ENCODE measurements at places on chromosomes 3 and 15.

DNA sequence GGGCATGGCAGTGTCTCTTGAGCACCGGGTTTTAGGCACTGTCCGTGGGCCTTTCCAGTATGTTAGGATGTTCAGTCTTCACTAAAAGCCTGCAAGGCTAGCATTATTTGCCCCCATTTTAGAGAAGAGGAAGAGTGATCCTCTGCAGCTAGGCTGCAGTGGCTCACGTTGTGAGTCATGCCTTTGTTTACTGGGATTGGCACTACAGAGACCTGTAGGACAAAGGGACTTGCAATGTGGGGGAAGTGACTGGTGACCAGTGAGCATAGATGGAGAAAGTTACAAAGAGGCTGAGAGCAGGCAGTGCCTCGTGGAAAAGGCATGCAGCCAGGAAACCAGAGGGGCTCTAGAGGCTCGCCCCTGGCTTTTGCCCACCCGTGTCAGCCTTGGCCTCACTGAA lies 26.8 kb upstream of the CPNE9 start:
- DNase-seq, result peak; percentile 70

DNA sequence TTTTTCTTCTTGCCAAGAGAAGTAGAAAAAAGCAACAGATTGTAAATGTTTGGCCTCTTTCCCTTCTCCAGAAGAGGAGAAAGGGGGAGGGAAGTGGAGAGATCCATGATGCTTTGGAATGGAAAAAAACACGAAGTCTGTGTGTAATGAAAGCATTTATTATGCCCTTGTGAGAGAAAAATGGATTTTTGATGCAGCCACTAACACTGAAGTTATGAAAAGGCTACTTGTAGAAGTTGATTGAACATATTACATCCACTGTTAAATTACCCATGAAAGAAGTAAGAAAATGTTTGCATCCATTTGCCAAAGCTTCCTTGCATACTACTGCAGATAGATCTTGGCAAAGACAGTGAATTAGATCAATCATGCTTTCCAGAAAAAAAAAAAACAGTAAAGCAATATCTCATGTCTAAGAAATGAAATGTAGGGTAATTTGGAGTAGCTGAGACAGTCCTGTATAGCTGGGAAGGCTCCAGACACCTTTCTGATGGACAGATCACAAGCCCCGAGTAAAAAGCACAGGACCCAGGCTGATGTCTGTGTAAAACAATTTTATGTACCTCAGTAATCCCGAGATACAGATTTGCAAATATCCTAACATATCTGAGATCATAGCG lies 295.5 kb downstream of the PLOD2 start:
- no peak for DNase-seq

- no peak for DNase-seq
These were observed 8.0 kb downstream of the A4GNT start for GRCh38 chr3:138124188-138124587.

GRCh38 chr3:59754456-59755129 lies 704.8 kb upstream of the CFAP20DC start:
- no peak for DNase-seq

GRCh38 chr3:115068799-115069198 lies 78.3 kb downstream of the ZBTB20 start:
- no peak for DNase-seq
